ENCODE measurements at places on chromosomes 2 and 18.
A peak's percentile ranks its signal among the peaks of the same experiment; 100 is the strongest.

- no peak for DNase-seq
Measured at GRCh38 chr2:181070119-181070835, 89.9 kb downstream of the UBE2E3 start.

GRCh38 chr18:37540424-37541138 is 25.0 kb downstream of the CELF4 start:
- DNase-seq: peak; percentile 13

GRCh38 chr18:75293591-75293990 is 83.0 kb downstream of the TSHZ1 start:
- no peak for DNase-seq

DNA sequence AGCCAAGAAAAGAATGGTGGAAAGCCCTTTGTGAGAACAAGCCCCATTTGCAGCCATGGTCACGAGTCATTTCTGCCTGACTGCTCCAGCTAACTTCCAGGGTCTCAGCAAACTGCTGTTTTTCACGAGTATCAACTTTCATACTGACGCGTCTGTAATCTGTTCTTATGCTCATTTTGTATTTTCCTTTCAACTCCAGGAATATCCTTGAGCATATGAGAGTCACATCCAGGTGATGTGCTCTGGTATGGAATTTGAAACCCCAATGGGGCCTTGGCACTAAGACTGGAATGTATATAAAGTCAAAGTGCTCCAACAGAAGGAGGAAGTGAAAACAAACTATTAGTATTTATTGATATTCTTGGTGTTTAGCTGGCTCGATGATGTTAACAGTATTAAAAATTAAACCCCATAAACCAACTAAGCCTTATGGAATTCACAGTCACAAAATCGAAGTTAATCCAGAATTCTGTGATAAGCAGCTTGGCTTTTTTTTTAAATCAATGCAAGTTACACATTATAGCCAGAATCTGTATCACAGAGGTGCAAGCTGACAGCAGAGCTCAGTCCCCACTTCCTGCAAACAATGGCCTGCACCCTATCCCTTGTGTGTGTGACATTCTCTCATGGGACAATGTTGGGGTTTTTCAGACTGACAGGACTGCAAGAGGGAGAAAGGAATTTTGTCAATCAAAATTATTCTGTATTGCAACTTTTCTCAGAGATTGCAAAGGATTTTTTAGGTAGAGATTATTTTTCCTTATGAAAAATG is 26.1 kb downstream of the SLC14A1 start:
- no peak for DNase-seq

GRCh38 chr2:174333372-174334277 is 1.1 kb upstream of the SP9 start:
- DNase-seq: no peak

GRCh38 chr2:213551526-213551925 is 267.3 kb downstream of the SPAG16 start:
- no peak for DNase-seq

DNA sequence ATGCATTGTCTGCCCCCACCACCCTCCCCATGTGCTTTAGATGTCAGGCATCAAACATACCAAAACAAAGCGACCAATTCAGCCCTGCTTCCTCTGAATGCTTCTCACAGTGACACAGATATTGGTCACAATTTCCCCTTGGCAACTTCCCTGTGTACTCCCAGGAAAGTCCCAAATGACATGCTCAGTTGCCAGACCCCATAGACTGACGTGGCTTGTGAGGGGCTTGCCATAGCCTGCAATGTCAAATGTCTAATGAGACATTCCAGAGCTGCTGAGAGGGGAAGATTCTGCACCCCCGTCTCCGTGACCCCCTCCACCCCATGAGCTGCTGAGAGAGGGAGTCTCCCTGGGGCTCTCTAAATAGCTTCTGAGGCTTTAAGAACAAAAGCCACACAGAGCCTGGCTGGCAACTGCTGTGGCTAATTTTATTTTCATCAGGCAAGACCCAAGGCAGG is 47.3 kb downstream of the RFTN2 start:
- no peak for DNase-seq

DNA sequence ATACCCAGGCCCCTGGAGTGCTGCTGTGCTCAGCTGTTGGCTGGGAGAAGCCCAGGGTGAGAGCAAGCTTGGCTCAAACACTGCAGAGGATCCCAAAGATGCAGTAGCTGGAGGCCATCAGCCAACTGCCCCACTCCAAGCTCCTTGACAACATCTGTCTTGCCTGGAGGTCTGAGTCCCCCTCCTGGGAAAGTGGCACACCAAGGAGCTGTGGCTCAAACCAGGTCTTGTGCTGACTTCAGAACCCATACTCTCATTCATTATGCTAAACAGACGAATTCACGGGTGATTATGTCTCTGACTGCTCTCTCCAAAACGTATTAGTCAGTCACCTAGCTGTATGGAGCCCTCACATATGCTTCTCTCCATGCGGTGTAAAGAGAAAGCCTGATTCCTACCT is 206.1 kb downstream of the TTC32 start:
- DNase-seq: no peak

- DNase-seq: no peak
Measured at GRCh38 chr2:100031604-100032003, 110.8 kb downstream of the AFF3 start.

- no peak for DNase-seq
Measured at GRCh38 chr2:134288814-134289213, 34.9 kb downstream of the MGAT5 start.

- no peak for DNase-seq
Measured at GRCh38 chr18:154151-154550, 4.2 kb upstream of the USP14 start.

DNA sequence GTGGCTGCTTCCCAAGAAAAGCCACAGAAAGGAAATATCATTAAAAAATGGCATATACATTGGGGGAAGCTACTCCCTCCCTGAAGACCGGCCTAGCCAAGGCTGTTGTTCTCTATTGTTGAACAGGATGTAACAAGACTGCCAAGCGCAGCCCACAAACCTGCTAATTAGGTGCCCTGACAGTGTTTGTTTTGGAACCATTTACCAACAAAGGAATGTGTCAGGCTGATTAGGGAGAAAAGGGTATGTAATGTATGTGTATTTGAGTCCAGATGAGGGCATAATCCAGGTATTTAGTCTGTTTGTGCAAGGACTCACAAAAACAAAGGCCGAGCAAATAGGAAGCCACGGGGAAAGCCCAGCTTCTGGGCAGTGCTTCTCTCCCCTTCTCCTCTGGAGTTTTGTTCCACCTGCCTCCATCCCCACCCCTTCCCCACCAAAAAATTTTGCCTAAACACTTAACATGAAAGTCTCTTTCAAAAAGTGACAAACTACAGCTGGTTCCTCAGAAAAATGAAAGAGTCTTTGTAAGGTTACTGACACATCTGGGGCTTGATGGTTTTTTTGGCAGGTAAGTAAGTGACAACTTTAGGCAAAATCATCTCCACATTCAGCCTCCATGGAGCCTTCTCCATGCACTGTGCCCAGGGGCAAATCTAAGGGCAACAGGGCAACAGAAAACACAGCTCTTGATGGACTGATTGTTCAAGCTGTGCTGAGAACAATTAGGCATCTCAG is 78.3 kb upstream of the FZD5 start:
- no peak for DNase-seq

DNA sequence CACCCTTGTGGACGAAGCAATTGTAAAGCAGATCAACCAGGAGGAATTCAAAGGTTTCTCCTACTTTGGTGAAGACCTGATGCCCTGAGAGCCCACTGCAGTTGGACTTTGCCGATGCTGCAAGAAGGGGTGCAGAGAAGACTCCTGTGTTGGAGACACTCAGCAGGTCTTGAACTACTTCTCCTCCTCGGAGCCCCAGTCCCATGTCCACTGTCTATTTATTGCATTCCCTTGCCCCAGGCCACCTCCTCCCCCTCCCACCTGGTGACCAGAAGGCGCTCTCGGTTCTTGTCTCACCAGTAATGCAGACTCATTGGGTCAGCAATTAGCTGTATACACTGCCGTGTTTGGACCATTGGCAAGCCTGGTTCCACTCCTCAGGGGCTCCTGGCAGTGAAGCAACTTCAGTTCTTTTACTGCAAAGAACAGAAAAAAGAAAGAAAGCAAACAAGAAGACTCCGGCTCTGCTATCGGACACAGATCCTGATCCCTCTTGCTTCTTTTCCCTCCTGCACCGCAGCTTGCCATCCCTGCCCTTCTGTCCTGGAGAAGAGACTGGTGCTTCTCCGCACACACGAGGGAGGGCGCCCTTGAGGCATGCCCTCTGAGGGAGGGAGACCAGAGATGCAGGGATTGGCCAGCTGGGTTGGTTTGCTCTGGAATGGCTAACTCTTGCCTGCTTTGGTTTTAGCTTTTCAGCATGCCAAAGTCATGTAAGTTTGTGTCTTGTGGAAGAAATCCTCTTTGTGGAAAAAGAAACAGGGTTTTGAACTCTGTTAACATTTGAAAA is 112.2 kb upstream of the EPAS1 start:
- no peak for DNase-seq

- no peak for DNase-seq
Measured at GRCh38 chr2:129849559-129850160, 129.8 kb upstream of the RAB6C start.

- DNase-seq: no peak
Measured at GRCh38 chr2:206422493-206422892, 20.8 kb upstream of the ADAM23 start.

GRCh38 chr18:50751947-50752346 is 67.9 kb downstream of the MRO start:
- no peak for DNase-seq

- DNase-seq: no peak
Measured at GRCh38 chr2:101802329-101802728, 104.8 kb downstream of the MAP4K4 start.

- DNase-seq: no peak
Measured at GRCh38 chr2:241639385-241639784, 1.9 kb downstream of the ATG4B start.

DNA sequence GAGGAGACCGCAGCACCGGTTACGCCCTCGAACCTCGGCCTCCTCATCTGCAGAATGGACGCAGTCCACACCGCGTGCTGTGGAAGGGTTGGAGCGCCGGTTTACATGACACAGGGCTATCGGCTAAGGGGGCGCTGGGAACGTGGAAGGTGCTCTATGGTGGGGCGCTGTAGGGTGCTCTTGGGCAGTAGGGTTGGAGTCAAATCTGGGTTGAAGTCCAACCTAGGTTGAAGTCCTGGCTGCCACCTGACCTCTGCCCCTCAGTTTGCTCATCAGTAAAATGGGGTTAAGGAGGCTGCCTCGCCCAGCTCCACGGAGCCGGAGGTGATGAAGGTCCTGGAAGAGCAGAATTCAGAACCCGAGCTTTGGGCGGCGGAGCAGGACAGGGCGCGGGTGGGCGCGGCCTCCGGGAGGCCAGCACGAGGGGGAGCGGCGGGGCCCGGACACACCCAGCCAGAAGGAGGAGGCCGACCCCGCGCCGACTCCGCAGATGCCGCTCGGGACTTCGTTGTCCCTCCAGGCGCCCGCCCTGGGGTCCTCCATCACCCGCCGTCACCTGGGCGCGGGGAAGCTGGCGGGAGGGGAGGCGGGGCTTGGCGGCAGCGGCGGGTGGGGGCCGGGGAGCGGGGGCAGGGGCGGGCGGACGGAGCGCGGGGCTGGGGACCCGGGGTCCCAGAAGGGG is 558 bp upstream of the GAREM2 start:
- DNase-seq: no peak

GRCh38 chr2:100391735-100392515 is 25.5 kb downstream of the CHST10 start:
- peak; percentile 60 for DNase-seq

DNA sequence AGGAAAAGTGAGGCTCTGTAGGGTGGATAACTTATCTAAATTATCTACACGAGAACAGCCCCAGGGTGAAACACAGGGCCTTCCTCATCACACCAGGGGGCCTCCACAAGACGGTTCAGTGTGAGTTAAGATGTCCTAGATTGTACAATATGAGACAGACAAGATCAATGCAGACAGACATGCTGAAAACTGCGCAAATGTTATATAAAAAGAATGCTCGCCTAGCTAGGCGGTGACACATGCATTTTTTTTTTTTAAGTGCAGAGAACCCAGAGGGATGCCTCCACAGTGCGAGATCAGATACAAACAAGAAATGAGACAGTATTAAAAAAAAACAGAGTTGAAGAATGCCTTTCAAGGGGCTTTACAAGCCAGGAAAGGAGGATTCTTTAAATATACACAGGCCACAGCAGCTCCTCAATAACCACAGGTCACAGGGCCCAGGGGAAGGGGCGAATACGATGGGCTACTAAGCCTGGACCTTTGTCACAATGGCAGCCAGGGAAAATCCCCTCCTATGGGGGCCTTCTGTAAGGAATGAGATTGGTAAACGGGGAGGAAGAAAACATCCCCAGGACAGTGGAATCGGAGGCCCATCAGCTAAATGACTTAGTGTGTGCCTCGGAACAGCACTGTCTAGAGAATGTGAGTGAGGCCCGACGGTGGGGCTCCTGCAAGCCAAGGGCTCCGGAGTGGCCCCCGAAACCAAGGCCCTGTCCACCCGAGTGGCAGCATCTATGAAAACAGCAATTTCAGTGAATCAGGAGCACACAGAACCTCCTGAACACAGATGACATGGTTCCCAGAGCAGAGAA is 48.9 kb downstream of the ADCY3 start:
- no peak for DNase-seq

DNA sequence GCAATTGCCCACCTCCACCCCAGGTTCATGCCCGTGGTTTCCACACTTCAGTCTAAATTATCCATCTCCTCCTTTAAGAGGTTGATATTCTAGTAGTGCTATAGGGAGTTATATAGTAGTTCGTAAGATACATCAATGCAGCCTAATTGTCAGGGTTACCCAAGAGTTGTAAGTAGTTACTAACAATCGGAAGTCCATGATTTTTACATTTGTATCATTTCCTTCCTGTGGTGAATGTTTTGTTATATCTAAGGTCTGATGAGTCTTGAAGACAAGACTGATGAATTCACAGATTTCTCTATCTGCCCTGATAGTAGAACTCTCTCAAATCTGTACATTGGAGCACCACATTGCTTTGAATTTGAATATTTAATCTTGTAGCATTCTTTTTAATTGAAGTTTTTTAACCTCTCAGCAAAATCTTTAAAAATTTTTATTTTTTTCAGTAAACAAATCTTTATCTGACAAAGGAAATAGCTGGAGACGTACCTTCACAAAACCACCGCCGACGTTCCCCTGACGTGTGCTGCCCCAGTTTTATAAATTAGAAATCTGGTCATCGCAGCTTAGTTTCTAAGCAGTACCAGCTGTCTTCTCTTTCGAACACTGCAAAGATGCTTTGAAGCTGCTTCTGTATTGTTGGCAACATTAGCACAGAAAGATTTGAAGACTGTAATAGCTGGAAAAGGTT is 264.5 kb downstream of the SOCS6 start:
- DNase-seq: no peak

- no peak for DNase-seq
Measured at GRCh38 chr2:12584338-12584737, 132.4 kb upstream of the TRIB2 start.

GRCh38 chr2:120391911-120392665 is 46.2 kb downstream of the INHBB start:
- peak; percentile 27 for DNase-seq

- DNase-seq: no peak
Measured at GRCh38 chr2:46211461-46211860, 85.7 kb upstream of the EPAS1 start.
